ENCODE measurements at places on chromosomes 7 and 10.

GRCh38 chr7:19333706-19334105 is 188.5 kb upstream of the FERD3L start:
- no peak for DNase-seq

GRCh38 chr10:50635286-50635685 is 11.5 kb upstream of the SGMS1 start:
- DNase-seq, result no peak

DNA sequence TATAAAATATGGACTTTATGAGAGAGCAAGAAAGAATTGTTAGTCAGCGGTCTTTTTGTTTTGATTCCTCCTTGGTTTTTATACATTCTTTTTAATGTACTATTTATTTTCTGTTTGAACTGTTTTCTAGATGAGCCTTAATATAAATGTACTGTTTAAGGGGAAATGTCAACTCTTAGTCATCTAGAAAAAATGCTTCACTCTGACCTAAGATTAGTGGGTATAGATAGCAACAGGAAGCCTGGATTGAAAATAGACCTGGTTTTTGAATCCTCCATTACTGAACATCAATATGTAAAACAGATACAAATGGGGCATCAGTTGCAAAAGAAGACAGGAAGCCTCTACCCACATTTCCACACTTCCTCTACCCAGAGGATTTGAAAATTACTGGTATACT is 87.8 kb downstream of the CHRM2 start:
- peak; percentile 7 for DNase-seq

DNA sequence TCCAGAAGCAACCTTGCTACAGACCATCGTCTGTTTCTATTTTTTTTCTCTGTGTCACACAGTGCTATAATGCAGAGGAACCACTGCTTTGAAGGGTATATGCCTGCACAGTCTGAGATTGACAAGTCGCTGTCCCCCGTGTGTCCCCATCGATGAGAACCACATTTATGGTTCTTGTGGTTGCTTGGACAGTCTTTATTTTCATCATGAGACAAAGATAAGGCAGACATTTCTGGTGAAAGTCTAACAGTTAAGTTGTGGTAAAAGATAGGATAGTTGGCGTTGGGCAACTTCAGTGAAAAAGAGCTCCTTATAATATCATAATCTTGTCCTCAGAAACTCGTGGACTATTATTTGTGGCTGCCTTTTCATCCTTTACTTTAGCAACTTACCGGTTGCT is 6.3 kb upstream of the AKR1E2 start:
- DNase-seq, result peak; percentile 16

GRCh38 chr7:110943701-110944345 is 147.1 kb upstream of the LRRN3 start:
- no peak for DNase-seq

DNA sequence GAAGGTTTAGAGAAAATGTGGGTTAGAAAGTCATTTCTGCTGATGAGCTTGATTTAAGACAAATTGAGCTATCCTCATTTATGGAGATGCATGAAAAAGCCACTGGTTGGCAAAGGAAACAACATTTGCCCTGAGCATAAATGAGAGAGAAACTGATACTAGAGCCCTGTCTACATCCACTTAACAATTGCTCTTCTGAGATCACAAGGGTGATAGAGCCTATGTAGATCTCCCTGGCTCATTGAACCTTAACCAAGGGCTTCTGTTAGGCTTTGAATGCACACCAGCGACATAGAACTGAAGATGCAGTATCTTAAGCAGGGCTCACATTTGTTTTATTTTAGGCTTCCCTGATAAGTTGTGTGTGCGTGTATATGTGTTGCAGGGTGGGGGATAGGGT is 35.0 kb downstream of the GPR141 start:
- no peak for DNase-seq

DNA sequence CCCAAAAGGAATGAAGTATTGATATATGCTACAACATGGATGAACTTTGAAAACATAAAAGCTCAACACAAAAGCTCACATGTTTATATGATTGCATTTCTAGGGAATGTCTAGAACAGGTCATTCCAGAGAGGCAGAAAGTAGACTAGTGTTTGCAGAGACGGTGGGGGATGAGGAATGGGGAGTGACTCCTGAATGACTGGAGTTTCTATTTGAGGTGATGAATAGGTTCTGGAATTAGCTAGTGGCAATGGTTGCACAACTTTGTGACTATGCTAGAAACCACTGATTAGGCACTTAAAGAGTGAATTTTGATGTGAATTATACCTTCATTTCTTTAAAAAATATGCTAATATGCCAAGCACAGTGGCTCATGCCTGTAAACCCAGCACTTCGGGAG is 6.9 kb downstream of the KPNA7 start:
- no peak for DNase-seq

All from KBM-7 (cell line).